ENCODE measurements at places on chromosomes 16 and 17. TPM values are rescaled to one million over a fixed set of nuclear protein-coding genes. Genes with fewer than 3 reads are reported as not detected.

The WDR90 gene
- 73.7 TPM for total RNA-seq

DNA sequence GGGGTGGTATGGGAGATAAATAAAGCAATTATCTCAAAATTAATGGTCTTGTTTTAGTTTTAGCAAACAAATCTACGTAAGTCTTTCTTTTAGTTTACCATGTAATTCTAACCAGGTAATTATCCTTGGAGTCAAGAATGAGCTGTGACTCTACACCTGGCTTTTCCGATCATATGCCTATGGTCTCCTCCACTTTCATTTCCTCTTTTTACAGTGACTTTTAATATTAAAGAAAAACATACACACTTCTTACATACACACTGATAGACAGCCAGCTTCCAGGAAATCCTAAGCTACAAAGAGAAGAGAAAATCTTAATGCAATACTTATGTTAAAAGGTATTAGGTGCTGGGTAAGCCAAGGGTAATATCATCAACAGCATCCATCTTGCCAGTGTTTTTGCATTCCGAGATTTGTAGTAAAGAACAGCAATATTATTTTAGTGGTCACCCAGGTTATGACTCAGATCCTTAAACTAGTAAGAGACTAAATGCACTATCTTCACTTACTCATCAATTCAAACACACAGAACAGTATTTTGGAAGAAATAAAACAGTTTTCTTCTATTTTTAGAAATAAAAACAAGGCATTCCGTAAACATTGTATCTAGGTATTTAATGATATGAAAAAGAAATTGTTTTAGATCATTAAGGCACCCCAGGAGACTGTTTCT, 4.4 kb upstream of the IRX5 start:
- H3K36me3 ChIP-seq, result no peaks in the 10 kb centered on the region
- H3K4me3 ChIP-seq, result no peak overlapping the region
- DNase-seq, result no peak

DNA sequence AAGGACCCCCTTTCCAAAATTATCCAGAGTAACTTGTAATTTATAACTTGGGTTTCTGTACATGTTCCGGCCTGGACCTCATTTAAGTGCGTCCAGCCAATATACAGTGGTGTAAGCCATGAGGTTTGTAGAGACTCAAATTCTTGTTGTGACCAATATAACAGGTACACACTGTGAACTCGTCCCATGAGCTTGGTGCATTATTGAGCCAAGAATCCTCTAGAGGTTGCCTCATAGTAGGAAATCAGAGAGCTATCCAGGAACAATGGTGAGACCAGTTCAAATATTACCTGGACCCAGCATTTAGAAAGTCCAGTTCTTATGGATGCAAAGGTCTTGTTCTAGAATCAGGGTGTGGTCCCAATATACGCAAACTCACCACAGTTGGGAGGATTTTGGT, 138.2 kb downstream of the NPIPB5 start:
- H3K4me3 ChIP-seq, result no peak overlapping the region
- peaks cover 50% of the 10 kb centered on the region for H3K27me3 ChIP-seq
- no peaks in the 10 kb centered on the region for H3K36me3 ChIP-seq
- no peak for DNase-seq

DNA sequence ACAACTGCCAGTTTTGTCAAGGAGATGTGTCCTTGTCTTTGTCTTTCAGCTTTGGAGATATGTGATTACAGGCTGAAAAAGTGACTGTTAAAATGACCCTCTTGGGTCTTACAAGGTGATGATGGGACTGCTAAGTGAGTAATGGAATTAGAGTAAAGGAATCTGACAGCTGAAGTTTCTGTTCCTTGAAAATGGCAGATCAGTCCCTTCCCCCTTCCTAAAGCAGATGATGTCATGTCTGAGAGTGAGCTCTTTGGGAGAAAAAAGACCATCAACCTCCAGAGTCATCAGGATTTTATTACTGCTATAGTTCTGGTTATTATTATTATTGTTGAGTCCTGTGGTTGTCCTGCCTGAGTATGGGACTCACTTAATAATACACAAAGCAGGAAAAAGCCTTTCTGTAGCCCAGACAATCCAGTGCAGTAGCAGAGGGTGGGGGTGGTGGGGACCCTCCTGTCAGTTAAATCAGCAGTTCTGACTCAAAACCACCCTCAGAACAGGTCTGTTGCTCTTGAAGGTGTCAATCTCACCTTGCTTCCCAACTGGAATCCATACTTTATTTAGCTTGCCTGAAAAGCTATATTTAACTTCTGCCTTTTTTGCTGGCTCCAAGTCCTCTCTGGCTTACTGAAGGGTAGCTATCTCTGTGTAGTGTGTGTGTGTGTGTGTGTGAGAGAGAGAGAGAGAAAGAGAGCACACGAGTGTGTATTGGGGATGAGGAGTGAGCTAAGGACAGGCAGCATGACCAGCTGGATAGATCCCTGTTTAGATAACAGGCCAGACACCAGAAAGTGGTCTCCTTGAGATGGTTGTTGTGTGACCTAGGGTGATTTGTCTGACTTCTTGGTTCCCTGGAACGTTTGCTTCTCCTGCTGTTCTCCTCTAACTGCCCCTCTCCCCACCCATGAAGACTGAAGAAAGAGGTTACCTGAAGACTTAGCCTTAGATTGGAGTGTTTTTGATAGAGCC, 4.9 kb downstream of the HROB start:
- no peak for DNase-seq
- peaks cover 30% of the 10 kb centered on the region for H3K36me3 ChIP-seq
- H3K27me3 ChIP-seq, result no peaks in the 10 kb centered on the region

The CFAP119 gene
- total RNA-seq, result 12.6 TPM

DNA sequence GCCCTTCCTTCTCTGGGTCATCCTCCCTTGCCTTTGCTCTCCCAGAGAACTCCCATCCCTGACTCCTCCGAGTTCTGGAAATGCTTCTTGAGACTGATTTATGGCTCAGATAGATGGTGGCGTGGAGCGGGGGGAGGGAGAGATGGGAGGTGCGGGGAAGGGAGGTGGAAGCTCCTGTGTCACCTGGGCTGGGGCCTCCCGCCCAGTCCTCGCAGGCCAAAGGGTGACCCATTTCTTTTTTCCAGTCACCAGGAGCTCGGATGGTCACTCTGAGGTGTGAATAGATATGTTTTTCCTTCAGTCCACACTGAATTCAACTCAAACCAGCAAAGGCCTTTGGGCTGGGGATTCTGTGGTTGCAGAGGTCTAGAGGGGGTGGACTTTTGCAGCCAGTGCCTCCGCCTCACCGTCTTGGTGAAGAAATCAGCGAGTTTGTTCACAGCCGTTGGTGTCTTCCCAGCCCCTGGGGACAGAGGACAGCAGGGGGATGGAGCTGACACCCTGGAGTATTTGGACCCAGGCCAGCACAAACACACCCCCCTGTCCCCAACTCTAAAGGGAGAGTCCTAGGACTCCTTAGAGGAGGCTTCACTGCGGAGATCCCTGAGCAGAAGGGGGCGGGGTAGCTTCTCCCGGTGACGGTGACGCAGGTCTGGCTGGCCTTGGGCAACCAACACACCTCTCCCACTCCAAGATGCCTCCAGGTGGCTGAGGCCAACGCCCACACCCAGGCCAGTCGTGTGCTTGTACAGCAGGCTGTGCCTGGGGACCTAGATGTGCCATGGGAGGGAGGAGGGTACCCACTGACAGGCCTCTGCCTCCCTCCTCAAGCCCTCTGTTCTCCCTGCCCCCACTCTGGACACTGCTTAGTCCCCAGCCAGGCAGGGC, 80.6 kb downstream of the AMFR start:
- no peaks in the 10 kb centered on the region for H3K4me1 ChIP-seq
- no peaks in the 10 kb centered on the region for H3K36me3 ChIP-seq

The TPPP3 gene
- 1.2 TPM for total RNA-seq

DNA sequence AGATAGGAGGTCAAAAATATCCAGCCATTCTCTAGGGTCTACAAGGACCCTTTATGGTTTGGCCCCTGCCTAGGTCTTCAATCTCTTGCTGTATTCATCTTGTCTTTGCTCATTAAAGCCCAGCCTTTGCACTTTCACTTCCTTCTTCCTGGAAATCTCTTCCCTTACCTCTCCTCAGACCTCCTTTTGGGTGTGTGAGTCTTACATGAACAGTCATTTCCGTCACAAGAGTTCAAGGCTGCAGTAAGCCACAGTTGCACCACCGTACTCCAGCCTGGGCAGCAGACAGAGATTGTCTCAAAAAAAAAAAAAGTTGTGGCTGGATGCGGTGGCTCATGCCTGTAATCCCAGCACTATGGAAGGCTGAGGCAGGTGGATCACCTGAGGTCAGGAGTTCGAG, 6.0 kb upstream of the ATP1B2 start:
- no peaks in the 10 kb centered on the region for H3K36me3 ChIP-seq
- H3K27me3 ChIP-seq, result no peaks in the 10 kb centered on the region
- H3K4me3 ChIP-seq, result no peak overlapping the region
- H3K4me1 ChIP-seq, result no peaks in the 10 kb centered on the region

The CACNA1G gene
- total RNA-seq, result 3.4 TPM

The ITGAD gene
- total RNA-seq, result 0.12 TPM

- H3K27ac ChIP-seq, result no peak overlapping the region
- H3K4me3 ChIP-seq, result no peak overlapping the region
- no peaks in the 10 kb centered on the region for H3K27me3 ChIP-seq
- H3K4me1 ChIP-seq, result no peaks in the 10 kb centered on the region
Observed at GRCh38 chr16:50671644-50672260, 9.4 kb downstream of the SNX20 start.

- no peak overlapping the region for H3K4me3 ChIP-seq
- H3K27me3 ChIP-seq, result no peaks in the 10 kb centered on the region
- DNase-seq, result no peak
- H3K36me3 ChIP-seq, result no peaks in the 10 kb centered on the region
- no peak overlapping the region for H3K27ac ChIP-seq
Observed at GRCh38 chr16:2398520-2398919, 30.7 kb upstream of the CCNF start.

DNA sequence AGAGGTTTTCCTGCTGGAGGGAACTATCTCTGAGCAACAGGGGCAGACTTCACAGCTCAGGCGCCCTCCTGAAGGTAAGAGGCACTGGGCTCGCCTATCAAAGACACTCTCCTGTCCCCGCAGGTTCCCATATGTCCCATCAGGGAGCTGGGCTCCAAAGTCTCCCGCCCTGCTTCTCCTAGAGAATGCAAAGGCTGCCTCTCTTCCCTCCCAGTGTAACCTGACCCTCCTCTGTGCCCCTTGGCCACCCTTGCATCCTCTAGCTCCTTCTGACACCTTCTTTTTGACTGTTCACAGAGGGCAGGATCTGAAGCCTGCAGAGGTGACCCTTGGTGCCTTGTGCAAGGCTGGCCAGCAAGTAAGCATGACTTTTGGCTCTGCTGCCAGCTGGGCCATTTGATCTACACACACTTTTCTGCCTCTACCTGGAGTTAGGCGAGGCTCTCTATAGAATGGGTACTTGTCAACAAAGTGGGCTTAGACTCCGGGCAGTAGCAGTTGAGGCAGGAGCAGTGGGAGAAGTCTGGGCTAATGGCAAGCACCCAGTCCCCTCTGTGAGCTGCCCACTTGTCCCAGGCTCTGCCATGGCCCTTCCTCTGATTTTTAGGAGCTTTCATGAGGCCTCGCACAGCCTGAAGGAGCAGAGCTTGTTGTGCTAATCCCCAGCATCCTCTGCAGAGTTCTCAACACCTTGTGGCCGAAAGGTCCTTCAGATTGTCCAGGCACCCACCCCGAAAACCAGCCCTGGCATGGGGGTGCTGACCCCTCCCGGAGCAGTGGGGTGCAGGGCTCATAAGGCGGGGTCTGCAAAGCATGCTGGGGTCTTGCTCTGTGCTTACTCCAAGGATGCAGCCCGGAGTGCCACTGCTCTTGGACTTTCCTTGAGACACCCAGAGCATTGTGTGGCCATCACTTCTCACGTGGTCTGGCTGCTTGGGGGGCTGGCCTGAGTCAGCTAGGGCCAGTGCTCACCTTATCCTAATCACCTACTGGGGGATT, 122.9 kb downstream of the METRNL start:
- no peak overlapping the region for H3K27ac ChIP-seq
- no peaks in the 10 kb centered on the region for H3K36me3 ChIP-seq
- no peak for DNase-seq

- H3K27ac ChIP-seq, result peak overlapping the region; percentile 74
- peak overlapping the region; percentile 56 for H3K4me3 ChIP-seq
- no peak for DNase-seq
- peaks cover 11% of the 10 kb centered on the region for H3K4me1 ChIP-seq
Observed at GRCh38 chr17:64128787-64129514, 993 bp downstream of the ERN1 start.

DNA sequence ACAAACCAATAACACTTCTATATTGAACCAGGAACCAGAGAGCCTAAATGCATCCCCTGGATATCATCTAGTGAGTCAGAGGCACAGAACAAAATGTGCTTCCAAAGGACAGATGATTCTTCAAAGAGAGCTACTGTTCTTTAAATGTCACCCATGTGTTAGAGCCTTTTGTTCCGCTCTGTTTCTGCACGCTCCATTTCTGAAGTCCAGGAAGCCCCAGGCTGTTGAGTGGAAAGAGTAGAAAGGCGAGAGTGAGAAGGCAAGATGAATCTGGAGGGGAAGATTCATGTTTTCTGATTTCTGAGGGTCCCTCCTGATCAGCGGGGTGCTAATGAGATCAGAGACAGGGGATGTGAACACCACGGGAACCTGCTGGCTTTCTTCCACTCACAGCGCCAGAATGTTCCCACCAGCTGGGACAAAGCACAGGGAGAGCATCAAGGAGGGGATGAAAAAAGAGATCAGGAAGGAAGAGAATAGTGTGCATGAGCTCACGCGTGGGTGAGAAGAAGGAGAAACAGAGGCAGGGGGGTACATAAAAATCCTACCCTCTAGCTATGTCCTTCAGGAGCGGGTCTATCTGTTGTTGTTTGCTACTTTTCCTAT, 559.9 kb upstream of the HSBP1 start:
- H3K36me3 ChIP-seq, result no peaks in the 10 kb centered on the region
- no peak for DNase-seq
- H3K4me3 ChIP-seq, result no peak overlapping the region
- no peaks in the 10 kb centered on the region for H3K27me3 ChIP-seq

GRCh38 chr16:4176906-4177417, 60.7 kb upstream of the ADCY9 start:
- H3K4me1 ChIP-seq, result peaks cover 21% of the 10 kb centered on the region
- no peak overlapping the region for H3K4me3 ChIP-seq
- H3K27ac ChIP-seq, result peak overlapping the region; percentile 42
- peak; percentile 45 for DNase-seq
- no peaks in the 10 kb centered on the region for H3K36me3 ChIP-seq
- no peaks in the 10 kb centered on the region for H3K27me3 ChIP-seq

The SHISA6 gene
- total RNA-seq, result not detected

The MAPK7 gene
- total RNA-seq, result 15.3 TPM

The GUCY2D gene
- total RNA-seq, result 1.4 TPM

GRCh38 chr16:85153046-85153445, 40.8 kb upstream of the CIBAR2 start:
- peaks cover 5% of the 10 kb centered on the region for H3K4me1 ChIP-seq
- no peak overlapping the region for H3K27ac ChIP-seq
- peaks cover 7% of the 10 kb centered on the region for H3K27me3 ChIP-seq
- no peak overlapping the region for H3K4me3 ChIP-seq
- DNase-seq, result no peak

- no peaks in the 10 kb centered on the region for H3K27me3 ChIP-seq
- H3K27ac ChIP-seq, result no peak overlapping the region
- DNase-seq, result no peak
Observed at GRCh38 chr17:72931163-72931562, 161.3 kb downstream of the SLC39A11 start.
